AG10803 (cell line): ENCODE measurements at places on chromosomes 16 and 17.

DNA sequence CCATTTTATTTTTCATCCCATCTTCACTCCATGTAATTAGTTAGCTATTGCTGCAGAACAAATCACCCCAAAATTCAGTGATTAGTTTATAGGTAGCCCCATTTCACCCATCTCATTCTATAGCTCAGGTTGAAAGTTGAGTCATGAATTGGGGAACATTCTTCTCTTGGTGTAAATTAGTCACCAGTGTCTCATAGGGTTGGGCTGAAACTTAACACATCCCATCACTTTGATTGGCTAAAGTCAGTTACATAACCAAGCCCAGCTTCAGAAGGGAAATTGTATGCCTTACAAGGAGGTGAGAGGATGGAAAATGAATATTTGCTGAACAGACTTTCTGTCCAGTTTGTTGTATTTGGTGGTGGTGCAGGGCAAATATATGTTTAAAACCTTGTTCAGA lies 477.5 kb downstream of the WWOX start:
- no peak for DNase-seq

GRCh38 chr17:60300011-60300410 lies 91.9 kb downstream of the USP32 start:
- DNase-seq = no peak

- DNase-seq = no peak
These were observed 1.2 kb upstream of the LAT start for GRCh38 chr16:28983644-28984043.

DNA sequence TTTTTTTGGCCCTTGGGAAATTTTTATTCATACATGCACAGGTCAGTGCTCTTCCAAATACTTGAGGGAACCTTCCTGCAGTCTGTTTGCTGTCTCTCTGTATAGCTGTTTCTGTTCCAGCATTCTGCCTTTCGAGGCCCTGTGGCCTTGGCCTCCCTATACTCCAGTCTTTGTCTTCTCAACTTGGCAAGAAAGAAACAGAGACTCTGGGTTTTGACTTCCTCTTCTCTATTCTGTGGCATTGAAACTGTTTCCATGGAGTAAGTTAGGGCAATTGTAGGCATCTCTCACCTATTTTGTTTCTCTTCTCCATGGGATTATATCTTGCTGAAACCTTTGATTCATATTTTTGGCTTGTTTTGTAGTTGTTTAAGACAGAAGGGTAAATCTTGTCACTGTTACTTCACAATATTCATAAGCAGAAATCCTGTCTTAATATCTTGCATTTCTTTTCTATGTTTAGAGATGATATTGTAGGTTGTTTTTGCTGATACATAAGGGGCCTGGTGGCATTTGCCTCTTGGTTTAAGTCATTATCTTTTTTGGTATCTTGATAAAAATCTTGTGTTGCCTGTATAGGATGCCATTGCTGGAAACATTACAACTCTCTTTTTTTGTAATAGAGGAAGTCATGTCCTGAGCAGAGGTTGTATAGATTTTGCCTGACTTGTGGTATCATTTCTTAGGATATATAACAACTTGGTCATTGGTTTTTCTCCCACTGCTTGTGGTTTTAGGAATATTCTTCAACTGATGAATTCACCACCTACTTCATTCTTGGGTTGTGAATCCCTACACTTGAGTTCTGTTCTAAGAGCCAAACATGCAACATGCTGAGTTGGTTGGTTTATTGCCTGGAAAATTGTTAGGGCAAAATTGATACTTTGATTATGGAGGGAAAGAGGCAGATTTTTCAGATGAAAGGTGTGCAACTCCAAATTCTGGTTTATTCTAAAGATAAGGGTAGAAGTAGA lies 168.6 kb downstream of the FTO start:
- DNase-seq = peak; percentile 91

DNA sequence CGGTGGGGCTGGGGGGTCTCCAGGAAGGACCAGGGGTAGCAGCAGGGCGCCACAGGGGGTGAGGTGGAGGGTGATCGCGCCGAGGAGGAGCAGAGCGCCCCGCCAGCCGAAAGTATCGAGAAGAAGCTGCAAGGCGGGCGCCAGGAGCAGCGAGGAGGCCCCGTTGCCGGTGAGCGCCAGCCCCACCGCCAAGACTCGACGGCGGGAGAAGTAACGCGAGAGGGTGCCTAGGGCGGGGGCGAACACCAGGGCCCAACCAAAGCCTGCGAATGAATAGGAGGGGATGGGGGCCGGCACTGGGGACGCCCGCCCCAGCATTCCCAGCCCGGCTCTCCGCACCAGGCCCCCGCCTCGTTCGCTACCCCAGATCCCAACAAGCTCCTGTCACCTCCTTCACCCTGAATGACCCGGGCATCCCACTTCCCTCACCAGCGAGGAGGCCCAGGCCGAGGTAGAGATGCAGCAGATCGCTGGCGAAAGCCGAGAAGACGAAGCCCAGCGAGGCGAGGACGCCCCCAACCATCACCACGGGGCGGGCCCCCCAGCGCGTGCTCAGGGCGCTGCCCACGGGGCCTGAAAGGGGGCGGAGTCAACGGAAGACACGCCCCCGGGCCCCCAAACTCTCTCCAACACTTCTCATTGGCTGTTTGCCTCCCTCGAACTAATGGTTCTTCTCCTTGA lies 1.3 kb downstream of the SLC16A11 start:
- DNase-seq = no peak

DNA sequence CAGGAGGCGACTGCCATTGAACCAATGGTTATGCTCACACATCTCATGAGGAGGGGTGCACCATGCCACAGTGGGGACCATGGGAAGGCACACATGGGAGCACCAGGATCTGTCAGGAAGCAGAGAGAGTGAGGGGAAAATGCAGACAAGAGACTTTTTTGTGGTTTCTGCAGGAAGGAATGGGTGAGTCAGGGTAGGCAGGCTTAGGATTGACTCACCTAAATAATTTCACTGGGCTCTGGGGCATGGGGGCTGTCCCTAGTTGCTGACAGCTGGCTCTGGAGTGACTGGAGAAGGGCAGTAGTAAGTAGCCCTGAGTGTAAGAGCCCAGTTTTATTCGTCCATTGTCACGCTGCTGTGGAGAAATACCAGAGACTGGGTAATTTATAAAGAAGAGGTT lies 202.4 kb downstream of the AXIN2 start:
- peak; percentile 77 for DNase-seq

DNA sequence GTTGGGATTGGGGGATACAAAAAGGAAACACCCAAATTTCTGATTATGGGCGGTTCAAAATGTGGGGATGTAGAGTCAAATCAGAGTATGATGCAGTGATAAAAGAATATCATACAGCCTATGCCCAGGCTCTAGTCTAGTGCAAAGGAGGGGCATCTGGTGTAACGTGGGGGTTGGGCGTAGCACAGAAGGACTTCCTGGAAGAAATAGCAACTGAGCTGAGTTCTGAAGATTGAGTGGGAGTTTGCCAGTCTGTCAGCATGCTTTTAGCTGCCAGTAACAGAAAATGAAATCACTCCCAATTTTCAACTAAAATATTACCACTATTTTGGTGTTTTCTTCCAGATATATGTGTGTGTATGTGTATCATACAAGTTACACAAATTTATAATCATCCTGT lies 196.9 kb downstream of the SPECC1 start:
- DNase-seq = no peak

DNA sequence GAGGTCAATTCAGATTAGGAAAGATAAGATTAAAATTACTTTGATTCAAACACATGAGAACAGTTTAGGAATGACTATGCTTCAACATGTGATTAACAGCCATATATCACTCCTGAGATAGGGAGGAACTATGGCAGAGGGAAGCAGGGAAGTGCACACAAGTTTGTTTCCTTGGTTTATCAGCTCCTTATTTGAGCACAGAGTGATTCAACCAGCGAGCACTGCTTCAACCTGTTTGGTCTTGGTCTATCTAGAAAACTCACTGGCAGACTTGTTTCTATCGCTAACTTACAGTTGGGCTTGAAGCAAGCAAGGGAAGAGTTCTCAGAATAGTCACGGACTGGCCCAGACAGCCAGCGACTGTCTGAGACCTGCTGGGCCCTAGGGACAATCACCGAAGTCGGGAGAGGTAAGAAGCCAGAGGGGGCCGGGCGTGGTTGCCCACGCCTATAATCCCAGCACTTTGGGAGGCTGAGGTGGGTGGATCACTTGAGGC lies 23.5 kb downstream of the TUBG1 start:
- no peak for DNase-seq

DNA sequence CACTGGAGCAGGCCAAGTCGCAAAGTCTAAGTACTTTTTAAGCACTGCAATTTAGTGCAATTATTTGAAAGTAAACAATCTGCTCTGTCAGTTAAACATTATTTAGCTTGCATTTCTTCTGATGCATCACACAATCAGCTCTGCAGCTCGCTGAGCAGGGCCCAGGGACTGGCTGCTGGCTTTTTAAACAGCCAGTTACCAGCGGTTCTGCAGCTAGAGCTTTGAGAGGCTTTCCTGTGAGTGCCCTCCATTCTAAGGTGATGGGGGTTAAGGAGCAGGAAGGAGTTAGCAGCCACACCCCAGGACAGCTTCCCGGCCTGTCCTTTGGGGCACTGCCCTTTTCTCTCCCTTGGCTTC lies 154.3 kb downstream of the SALL1 start:
- DNase-seq = no peak

DNA sequence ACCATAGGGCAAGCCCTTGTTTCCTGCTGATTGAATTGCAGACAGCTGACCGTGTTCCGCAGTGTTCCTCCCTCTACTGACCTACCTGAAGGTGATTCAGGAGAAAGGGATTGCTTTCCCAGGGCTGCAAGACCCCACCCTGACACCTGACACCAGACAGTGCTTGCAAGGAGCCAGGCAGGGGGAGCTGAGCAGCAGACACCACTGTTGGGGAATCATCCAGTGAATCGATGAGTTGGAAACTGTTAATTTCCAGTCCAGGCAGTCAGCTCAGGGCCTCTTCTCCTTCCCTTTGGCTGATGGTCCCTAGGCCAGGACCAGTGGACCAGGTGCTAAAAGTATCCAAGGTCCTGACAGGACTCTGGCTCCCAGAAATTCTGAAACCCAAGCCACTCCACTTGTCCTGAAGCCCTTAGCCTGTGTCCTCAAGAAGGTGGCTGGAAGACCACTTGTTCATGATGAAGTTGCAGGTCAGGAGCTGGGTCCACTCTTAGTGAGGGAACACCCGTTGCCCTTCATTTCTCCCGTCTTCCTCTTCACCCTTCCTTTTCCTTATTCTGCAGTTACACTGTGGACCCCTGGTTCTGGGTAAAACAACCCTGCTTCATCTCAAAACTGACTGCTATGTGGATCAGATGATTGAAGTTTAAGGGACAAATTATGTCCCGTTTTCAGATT lies 9.5 kb upstream of the UNK start:
- DNase-seq = peak; percentile 33

DNA sequence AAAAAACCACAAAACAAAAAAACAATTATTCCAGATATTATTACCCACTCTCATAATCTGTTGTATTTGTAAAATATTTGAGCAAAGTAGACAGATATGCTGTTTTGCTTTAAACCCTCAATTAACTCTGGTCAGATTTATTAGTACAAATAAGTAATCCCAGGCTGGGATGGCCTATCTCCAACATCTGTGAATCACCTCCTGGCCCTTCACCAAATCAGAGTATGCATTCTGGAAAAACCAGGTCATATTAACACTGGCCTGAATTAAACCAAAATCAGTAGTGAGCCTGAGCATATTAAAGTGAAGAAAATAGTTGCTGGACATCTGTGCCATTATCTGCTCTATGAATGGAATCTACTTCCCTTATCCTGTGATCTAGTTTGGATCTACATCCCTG lies 41.0 kb downstream of the STAT3 start:
- peak; percentile 88 for DNase-seq

DNA sequence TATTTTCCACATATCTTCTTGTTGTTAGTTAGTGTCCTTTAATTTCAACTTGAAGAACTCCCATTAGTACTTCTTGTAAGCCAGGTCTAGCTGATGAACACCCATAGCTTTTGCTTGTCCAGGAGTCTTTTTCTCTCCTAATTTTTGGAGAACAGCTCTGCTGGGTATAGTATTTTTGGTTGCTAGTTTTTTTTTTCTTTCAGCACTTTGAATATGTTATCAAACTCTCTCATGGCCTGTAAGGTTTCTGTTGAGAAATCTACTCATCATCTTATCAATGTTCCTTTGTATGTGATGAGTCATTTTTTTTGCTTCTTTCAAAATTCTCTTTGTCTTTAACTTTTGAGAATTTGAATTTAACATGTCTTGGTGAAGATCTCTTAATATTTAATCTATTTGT lies 31.8 kb upstream of the NKD1 start:
- no peak for DNase-seq
